NCI-H69 (cell line): ENCODE measurements at places on chromosomes 5 and 9.

DNA sequence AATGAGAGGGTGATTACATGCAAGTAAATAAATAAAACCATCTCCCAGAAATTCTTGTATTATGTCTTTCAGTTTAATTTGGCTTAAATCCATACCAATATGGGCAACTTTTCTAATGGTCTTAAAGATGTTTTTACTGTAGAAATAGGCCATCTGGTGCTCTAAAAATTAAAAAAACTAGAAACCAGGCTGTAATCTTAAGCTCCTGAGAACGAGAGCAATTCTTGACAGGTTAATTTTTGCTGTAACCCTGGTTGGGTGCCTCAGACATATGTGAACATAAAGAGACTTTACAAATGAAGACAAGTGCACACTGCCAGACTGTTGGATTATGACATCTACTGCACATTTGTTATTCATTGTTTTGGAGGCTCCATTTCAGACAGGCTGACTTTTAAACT, 246.8 kb upstream of the DAB2 start:
- no peak for DNase-seq

- DNase-seq, result no peak
These were observed 75.7 kb upstream of the SNX2 start for GRCh38 chr5:122699201-122699600.

- peak; percentile 96 for DNase-seq
These were observed 53.4 kb downstream of the TENT4A start for GRCh38 chr5:6766604-6767093.

DNA sequence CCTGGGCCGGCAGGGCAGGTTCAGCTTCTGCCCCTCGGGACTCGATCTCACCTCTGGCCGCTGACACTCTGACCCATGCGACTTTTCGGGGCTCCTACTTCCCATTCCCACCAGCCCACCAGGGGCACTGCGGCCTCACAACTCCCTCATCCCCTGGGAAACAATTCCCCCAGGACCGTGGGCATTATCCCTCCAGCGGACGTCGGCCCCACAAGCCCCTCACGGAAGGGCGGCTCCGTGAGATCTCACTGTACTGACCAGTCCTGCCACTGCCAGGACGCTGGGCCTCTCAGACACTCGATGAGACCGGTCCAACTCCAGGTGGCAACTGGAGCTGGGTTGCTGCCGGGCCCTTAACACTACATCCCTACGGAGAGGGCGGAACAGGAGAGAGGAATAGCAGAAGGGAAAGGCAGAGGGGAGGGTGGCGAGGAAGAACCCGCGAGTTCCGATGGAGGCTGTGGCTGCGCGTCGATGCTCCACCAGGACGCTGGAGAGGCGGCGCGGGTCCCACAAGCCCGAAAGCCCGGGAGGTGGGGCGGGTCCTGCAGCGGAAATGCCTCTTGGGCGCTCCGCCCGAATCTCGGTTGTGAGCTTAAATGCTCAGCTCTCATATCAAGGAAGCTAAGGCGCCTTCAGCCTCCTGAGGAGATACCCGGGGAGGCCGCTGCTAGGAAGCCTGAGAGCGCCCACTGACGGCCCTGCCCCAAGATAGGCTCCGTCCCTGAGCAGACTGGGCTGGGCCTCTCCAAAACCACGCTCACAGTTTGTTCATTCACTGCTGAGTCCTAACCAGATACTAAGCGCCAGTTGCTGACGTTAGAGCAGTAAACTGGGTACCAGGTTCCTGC, 36.3 kb downstream of the VCP start:
- no peak for DNase-seq

GRCh38 chr9:23822261-23823169, 3.5 kb downstream of the ELAVL2 start:
- peak; percentile 83 for DNase-seq

DNA sequence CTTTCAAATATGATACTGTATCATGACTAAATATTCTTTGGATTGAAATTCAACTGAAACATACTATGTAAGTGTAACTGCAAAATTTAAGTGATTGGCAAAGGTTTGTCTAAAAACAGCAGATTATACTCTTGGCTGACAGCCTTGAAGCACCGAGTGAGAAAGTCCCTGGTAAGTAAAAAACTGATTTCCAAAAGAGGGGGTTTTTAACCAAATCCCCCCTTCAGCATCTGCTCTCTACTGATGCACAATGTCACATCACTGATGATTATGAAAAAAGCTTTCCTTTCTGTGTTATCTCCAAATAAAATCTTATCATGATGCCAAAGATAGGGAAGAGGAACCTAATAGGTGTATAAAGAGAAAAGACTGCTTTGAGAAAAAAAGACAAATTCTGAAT, 141.0 kb downstream of the MEF2C start:
- no peak for DNase-seq

GRCh38 chr5:156482818-156483217, 155.9 kb downstream of the SGCD start:
- DNase-seq, result peak; percentile 22

GRCh38 chr5:369151-369868, 47.8 kb downstream of the AHRR start:
- no peak for DNase-seq

DNA sequence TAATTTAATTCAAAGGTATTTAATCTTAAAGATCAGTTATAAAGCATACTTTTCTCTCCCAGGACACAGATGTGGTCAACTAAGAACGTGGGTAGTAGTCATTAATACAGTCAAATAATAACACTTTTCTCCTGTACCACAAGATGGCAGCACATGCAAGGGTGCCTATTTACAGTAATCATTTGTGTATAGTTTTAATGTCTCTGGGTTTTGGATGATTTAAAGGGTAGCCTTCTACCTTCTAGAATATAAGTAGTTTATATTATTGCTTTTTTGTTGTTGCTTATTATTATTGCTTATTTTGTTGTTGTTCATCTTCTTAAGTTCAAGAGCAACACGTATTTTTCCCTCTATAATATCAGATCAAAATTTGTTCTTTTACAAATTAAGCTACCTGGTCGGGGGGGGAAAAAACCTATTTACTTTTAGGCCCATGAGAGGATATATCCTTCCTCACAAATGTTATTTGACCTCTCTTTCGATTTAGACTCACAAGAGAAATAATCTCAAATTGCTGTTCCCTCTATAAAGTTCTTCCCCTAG, 59.6 kb upstream of the SLC27A6 start:
- DNase-seq, result peak; percentile 56

- DNase-seq, result peak; percentile 91
These were observed 52.5 kb upstream of the IL7R start for GRCh38 chr5:35804201-35804653.

- no peak for DNase-seq
These were observed 26.9 kb upstream of the RNF38 start for GRCh38 chr9:36426945-36427344.

DNA sequence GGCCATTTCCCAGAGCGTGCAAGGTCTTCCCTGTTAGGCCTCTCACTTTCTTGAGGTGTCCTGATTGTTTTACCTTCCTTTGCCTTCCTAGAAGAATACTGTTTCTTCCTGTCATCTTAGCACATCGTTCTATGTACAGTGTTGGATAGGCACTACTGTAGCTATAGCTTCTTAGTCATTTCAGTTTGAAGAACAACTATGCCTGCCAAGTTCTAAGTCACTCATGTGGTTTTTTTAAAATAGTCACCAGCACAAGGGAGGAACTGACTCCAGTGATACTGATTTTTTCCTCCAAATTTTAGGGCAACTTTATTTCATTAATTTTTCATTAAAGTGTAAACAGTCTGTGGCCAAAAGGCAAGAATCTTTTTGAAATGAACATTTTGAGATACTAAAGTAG, 122.4 kb upstream of the NR5A1 start:
- DNase-seq, result no peak

DNA sequence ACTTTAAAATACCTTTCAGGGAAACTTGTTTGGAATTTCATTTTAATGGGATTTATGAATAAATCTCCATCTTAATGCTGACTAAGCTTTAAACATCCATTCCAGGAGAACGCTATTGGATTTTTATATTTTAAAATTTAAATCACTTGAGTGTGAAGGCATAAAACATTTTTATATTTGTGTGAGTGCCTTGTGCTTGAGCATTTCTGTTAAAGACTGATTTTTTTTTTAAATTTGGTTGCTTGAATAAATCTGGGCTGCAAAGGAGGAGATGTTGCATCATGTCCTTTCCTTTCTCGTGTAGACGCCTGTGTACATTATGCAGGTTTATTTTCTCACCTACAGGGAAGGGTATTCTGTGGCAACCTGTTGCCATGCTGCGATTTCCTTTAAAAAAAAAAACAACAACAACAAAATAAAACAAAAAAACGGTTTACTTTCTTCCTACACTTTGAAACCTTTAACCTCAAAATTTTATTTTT, 108.1 kb downstream of the ZNF462 start:
- no peak for DNase-seq

DNA sequence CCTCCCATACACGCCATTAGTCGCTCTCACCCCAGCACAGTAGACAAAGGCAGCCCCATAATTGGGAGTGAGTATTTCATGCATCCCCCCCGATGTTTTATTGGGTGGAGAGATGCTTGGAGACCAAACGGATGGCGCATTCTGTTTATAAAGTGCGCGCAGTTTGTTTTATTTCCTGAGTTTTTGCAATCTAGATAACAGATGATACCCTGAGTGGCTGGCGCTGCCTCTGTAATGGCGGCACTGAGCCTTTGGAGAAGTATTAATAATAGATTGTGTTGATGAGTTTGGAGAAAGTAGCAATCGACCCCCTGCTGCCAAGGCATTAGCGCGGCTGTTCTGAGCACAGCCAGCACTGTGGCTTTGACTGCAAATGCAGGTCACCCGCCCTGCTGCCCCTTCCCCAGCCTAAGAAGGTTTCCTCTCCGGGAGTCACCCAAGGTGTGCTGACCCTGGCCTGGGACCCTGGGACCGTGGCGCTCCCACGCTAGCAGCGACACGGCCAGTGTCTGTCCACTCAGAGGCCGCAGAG, 74.3 kb downstream of the LMX1B start:
- no peak for DNase-seq

- DNase-seq, result no peak
These were observed 150.2 kb downstream of the TTLL11 start for GRCh38 chr9:121942866-121943382.

DNA sequence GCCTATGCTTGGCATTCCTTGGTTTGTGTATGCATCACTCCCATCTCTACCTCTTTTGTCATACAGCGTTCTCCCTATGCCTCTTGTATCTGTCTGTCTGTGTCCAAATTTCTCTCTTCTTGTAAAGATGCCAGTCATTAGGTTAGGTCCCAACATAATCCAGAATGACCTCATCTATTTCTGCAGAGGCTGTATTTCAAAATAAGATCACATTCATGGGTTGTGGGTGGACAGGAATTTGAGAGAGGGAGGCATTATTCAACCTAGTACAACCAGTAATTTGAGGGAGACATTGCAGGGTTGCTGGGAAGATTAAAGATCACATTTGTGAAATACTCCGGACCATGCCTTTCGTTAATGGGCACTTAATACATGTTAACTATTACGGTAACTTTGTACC, 155.0 kb downstream of the MAN2A1 start:
- no peak for DNase-seq

- no peak for DNase-seq
These were observed 27.8 kb upstream of the GDNF start for GRCh38 chr5:37867654-37868053.

DNA sequence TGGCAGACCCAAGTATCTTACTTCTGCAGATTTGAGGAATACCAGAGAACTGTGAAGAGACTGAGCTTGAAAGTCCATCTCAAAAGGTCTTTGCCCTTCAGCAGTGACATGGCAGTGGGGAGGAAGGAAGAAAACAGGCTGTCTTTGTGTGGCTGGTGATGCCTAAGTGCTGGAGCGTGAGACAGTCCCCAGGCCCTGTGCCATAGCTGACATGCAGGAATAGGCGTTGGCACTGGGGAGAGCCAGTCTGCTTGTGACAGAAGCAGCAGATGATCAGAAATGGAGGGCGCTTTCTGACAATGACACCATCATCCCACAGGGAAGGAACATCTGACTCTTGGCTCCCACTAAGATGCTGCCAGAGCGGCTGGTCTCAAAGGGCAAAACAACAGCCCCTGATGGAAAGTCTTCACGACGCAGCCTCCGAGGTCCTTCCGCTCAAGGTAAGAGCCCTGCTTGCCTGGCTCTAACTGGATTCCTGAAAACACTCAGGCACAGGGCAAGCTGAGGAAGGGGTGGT, 15.5 kb upstream of the GLRX start:
- no peak for DNase-seq

DNA sequence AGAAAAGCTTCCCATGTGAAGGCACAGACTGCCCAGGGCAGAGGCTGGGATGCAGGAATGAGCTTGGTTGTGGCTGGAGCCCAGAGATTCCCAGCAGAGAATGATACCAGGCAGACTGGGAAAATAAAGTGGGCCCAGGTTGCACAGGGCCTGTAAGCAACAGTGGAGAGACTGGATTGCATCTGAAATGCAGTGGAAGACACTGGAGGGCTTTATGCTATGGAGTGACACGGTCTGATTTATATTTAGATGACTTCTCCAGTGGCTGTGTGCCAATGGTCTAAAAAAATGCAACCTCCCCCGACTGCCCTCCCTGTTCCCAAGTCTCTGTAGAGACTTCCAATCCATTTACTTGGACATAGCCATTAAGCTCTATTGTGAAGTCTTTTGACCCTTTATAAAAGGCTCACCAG, 951.1 kb upstream of the DMAC1 start:
- peak; percentile 81 for DNase-seq

GRCh38 chr5:169631360-169631759, 5.7 kb upstream of the DOCK2 start:
- no peak for DNase-seq

DNA sequence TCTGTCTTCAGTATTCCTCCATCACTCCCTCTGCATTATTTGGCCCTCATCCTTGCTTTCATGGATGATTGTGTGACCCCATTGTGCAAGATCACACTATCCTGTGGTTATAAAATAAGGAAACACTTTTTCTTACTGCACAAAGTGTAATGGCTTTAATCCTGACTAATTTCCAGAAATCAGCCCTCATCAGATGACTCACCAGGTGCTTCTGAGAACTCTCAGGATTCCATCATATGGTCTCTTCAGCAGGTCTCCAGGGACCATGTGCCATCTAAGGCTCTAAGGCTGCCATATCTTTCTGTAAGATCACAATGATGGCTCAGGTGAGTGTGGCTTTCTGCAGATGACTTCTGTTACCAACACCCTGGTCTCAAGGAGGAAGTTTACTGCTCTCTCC, 27.3 kb upstream of the FER start:
- DNase-seq, result no peak

DNA sequence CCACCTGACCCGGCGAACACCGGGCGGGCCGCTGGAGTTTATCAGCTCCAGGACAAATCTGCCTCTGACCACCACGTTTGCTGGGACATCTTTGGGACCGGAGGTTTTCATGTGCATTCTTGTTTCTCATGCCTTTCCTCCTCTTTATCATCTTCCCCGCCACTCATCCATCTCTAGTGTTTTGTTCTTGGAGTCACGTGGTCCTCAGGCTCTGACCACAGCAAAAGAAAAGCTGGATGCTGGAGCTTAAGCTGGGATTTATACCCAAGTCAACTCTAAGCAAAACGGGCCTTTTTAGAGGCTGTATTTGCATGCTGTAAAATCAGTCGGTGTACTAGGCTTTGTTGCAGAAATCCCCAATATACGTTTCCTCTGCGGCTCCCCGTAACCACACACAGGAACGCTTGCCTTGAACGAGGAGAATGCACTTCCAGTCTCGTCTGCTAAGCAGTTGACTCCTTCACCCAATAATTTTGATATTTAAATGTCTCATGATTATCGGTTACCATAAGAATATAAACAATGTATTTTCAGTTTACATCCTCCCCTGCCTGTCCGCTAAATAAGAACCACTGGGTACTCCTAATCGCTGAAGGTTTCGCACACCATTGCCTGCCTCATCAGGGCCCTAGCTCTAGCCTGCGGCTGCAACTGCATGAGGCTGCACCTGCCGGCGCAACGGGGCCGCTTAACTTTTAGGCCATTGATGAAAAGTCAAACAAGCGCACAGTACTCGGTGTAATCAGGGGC, 560 bp upstream of the NDUFS6 start:
- peak; percentile 85 for DNase-seq

GRCh38 chr9:86714999-86715398, 232.3 kb downstream of the GAS1 start:
- DNase-seq, result no peak
